AML-193 (cell line): ENCODE measurements at places on chromosomes 2 and 18.

GRCh38 chr2:35463805-35464596 is 891.6 kb upstream of the CRIM1 start:
- no peak for DNase-seq

GRCh38 chr2:229313591-229313990 is 42.5 kb upstream of the PID1 start:
- DNase-seq: peak; percentile 43

DNA sequence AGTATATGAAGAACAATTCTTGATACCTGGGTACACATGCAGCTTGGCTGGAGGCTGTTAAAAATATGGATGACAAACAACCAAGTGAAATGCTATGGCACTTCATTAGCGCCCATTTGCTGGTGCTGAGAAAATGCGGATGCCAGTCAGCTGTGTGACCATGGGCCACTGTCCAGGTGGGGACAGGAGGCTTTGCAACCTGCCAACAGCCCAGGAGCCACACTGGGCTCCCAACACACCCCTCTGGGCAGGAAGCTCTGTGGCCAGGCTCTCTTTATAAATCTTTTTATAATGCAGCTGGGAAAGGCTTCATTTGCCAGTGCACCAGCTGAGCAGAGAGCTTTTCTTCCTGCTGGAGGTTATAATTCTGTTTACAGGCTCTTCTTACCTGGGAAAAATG is 19.9 kb downstream of the RNF144A start:
- DNase-seq: no peak

DNA sequence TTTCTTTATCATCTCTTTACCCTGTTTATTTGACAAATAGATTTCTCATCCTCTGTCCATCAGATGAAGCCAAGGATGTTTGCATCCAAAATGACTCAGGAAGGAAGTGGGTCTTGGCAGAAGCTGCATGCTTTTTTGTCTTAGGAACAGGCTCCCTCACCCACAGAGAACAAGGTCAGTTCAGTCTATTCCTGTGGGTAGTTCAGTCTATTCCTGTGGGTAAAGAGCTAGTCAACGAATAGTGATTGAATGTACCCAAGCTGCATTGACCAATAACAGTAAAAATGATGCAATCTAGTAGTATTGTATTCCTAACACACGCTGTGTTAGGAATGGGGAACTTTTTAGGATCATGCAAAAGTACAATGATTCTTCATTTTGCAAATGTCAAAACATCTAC is 290.8 kb upstream of the TANK start:
- DNase-seq: no peak

GRCh38 chr2:235055891-235056516 is 104.2 kb downstream of the SH3BP4 start:
- DNase-seq: no peak

DNA sequence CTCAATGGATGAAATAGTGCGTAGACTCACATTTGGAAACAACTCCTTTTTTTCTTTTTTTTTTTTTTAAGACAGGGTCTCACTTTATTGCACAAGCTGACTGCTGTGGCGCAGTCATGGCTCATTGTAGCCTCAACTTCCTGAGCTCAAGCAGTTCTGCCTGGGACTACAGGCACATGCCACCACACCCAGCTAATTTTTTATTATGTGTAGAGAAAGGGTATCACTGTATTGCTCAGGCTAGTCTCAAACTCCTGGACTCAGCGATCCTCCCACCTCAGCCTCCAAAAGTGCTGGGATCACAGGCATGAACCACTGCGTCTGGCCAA is 17.4 kb downstream of the HAT1 start:
- peak; percentile 10 for DNase-seq

GRCh38 chr2:145325485-145325884 is 805.6 kb upstream of the ZEB2 start:
- no peak for DNase-seq

GRCh38 chr2:80113399-80113798 is 191.2 kb downstream of the LRRTM1 start:
- no peak for DNase-seq

- DNase-seq: no peak
Measured at GRCh38 chr18:63234841-63235240, 84.7 kb downstream of the BCL2 start.

DNA sequence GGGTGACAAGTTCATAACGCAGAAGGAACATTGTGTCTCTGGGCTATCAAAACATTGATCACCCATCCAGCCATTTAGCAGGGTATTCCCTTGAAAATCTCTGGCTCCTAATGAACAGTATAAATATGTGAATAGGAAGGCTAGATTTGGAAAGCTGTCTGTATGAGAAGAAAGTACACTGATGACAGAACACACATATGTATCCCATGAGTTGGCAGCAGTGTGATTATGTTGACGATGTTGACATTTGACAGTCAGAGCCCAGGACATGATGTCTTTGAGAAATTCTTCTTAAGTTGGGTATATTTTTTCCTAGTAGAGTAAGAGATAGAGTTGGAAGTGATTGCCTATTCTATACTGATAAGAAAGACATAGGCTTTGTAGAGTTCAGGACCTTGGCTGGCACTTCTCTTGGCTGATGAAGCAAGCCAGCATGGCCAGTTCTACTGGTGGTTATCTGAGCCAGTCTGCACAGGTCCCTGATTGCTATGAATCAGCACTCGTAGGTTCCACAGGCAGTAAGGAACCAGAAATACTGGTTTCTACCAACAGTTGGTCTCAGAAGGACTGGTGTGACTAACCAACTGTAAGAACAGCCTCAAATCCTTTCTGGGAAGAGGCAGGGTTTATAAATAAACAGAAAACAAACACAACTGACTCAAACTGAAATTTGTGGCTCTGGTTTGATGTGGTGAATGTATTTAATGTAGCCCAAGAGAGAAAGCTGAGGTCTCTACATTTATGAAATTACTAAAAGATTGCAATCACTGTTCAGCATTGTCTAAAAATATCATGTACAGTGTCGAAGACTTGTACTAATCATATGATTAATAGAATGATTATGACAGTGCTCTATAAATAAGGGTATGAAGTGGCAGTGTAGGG is 43.9 kb upstream of the RAPH1 start:
- no peak for DNase-seq

- no peak for DNase-seq
Measured at GRCh38 chr2:196266855-196267254, 95.5 kb upstream of the STK17B start.

- DNase-seq: no peak
Measured at GRCh38 chr2:135149251-135149650, 97.2 kb downstream of the RAB3GAP1 start.

GRCh38 chr18:79507546-79508480 is 112.1 kb downstream of the NFATC1 start:
- DNase-seq: no peak

GRCh38 chr2:105578166-105578565 is 166.5 kb upstream of the NCK2 start:
- no peak for DNase-seq

GRCh38 chr2:186459009-186459408 is 27.1 kb upstream of the ZC3H15 start:
- DNase-seq: no peak

DNA sequence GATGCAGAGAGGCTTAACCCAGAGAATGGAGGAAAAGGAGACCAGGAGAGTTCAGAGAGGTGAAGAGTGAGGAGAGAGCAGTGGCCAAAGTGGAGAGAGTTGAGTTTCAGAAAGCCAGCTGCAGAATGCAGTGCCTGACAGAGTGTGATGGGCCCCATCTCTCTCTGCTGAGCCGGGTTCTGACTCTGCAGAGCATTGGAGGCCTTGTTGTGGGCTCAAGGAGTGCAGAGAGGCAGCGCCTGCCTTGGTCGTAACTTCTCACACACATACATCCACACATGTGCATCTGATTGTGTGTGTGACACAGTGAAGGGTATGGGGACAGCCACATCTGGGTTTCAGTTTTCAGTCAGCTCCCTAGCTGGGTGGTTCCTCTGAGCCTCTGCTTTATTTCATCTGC is 58.8 kb downstream of the AGAP1 start:
- no peak for DNase-seq

DNA sequence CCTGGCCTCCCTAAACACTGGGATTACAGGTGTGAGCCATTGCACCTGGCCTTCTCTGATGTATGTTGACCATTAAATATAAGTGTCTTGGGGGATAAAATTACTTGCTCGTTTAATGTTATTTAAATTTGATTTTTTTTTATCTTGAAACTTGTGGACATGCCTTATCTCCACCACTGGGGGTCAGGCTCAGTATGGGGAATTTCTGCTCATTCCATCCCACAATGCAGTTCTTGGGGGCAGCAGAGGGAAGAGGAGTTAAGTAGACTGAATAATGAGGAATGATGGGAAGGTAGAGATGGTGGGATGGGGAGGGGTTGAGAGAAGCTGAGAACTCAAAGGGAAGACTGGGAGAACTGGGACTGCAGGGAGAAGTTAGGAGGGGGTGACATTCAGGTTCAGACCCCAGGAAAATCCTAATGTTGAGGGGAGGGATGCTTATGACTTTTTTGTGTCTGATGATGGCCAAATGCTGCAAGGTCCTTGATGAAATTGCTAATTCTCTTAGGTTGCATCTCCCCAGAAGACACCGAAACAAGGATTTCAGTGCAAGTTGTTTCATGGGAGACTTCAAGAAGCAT is 174.2 kb downstream of the MIB1 start:
- no peak for DNase-seq

GRCh38 chr2:211204456-211204855 is 648.1 kb downstream of the CPS1 start:
- DNase-seq: no peak

DNA sequence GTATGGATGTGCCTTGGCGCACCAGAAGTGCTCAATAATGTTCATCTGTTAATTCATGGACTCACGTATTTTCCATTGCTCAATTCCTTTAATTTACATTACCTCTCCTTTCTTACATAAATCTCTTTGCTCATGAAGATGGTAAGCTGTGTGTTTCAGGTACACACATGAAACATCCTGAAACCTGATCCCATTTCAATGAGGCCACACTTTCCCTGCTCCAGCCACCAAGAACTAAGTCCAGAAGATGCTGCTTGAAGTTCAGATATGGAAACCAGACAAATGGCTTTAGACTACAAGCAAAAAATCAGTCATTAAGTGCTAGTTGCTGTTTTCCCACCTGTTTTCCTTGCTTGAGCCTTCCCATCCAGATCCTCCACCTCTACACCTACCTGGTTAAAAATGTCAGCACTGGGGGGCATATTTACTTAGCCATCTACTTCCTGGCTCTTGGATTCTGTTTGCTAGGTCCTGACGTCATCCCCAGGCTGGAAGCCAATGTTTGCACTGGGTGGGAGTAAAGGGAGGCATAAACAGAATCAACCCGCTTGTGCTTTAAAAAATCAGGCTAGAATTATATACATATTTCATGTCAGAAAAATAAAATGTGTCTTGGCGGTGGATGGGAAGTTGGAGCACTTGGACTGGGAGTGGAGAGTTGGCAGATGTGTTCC is 309.7 kb downstream of the OSR1 start:
- no peak for DNase-seq

GRCh38 chr2:181072486-181073235 is 92.3 kb downstream of the UBE2E3 start:
- peak; percentile 46 for DNase-seq

DNA sequence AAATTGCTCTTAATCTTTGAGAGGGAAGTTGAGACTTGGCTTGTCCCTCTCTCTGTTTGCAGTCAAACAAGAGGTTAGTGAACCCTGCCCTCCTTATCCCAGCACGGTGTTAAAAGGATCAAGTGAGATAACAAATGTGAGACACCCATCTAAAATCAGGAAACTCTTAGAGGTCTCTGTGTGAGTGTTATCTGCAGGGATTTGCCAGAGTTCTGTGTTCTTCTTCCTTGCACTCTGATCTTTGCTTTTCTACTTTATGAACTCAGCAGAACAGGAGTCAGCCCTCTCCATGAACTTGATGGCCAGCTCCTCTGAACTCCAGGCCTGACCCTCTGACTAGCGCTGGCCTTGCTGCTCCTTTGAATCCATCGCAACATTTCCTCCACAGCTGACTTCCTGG is 123.8 kb downstream of the NCKAP5 start:
- no peak for DNase-seq

GRCh38 chr18:501406-501714 is 859 bp upstream of the COLEC12 start:
- no peak for DNase-seq

DNA sequence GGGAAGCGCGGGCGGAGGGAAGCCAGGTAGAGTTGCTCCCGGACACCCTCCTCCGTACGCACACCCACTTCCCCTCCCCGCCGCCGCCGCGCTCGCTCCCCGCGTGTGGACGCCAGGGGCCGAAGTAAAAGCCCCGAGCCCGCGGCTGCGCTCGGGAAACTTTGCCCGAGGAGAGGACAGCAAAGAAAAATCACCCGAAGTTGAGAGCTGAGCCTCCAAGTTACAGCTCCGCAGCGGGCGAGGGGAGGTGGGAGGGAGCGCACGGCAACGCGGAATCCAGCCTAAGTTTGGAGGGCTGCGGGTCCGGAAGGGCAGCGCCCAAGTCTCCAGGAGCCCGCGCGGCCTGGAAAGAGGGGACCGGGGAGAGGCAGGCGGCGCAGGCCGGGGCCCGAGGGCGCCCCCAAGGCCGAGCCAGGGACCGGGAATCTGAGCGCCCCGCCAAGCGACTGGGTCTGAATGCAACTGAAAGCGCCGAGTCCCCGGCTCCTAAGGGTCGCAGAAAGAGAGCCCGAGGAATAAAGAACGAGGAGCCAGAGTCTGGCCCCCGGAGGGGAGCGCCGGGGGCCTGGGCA is 706 bp upstream of the BCL11A start:
- DNase-seq: no peak

DNA sequence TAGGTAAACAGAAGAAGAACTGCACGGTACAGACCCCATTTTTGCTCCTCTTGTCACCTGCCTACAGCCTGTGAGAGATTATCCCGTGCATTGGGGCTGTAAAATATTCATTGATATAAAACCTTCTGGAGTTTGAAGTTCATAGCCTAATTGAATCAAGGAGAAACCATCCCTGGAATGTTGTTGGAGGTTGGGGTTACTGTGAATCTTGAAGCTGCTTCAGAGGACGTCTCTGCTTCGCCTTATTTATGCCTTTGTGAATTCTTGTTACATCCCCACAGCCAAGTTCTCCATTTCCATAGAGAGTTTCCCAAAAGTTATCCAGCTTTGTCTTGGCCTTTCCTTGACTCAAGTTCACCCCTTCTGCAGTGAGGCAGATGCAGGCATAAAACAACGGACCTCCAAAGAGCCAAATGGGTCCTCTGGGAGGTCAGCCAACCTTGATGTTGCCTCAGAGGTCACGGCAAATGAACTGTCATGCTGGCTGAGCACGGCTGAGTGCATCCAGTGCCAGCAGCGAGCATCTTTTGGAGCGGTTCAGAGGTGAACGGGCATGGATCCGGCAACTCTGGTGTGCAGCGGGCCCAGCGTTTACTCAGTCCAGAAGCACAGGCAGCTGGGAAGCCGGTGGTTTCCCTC is 317.6 kb downstream of the PRKCE start:
- no peak for DNase-seq

DNA sequence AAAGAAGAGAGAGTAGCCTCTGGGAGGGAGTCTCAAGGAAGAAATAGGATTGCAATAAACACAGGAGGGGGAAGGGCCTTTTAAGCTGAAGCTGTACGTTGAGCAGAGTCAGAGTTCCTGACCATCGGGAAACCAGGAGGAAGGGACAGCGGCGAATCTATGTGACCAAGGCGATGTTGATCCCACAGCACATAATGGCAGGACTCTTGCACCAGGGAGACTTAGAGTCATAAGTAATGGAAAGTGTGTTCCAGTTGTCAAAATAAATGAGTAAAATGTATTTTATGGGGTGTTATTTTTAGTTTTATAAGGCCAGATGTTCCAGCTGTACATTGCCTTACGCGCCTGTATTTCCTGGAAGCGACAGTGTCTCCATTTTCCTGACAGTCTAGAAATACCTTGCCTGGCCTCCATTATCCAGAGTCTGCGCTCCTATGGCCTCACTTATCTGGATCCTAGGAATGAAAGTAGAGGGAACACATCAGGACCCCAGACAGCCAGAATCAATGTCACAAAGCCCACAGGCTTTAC is 152.8 kb upstream of the COPS8 start:
- DNase-seq: no peak
